Activated CD4-positive, alpha-beta T cell treated with anti-CD3 and anti-CD28 coated beads for 4 hours (primary cell): ENCODE measurements at places on chromosomes 7 and 10.
A peak's percentile ranks its signal among the peaks of the same experiment; 100 is the strongest.

DNA sequence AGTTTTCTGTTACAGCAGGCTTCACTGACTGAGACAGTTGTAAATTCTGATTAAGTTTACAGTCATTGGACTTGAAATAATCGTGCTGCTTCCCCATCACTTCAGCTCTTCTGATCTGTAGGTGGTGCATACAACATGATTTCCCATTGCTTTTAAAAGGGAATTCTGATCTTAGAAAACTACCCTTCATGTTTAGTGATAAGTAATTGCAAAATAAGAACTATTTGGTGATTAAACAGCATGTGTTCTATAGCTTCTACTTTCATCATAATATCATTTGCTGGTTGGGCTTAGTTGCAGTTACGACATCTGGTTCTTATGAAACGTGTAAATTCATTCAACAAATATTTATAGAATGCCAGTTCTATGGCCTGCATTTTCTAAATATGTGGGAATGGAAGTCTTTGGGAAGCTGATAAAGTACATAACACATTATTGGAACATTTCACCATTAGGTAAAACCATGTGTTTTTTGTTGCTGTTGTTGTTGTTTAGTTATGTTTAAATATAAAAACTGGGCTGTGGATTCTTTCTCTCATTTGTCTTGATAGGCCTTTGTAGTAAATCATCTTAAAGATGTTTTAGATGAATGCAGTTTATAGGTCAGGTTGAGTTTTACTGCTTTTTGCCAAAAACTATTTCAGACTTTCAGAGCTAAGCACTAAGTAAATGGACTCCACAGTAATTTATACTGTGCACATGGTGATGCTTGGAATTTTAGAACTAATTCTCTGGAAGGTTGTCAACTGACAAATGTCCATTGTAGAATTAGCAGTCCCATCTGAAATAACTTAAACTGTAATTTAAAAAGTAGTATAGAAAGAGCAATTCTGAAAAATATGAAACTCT is 13.1 kb downstream of the GNAI1 start:
- no peak for DNase-seq

DNA sequence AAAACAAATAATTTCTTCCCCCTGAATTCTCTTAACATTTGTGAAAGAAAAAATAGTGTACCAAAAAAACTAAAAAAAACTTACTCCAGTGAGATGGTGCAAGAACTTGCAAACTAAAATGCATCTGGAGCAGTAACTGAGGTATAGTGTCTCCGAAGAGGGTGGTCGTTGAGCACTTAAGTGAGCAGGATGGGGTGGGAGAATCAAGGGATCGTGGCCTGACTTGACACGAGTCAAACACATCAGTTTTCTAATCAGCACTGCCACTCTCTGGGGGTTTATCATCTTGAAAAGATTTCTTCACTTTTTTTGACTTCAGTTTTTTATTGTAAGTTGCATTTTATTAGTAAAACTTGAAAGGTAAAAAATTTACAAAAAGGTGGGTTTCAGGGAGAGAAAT is 2.5 kb downstream of the ZNF273 start:
- no peak for DNase-seq

GRCh38 chr7:17946591-17946990 is 6.3 kb upstream of the SNX13 start:
- no peak for DNase-seq

DNA sequence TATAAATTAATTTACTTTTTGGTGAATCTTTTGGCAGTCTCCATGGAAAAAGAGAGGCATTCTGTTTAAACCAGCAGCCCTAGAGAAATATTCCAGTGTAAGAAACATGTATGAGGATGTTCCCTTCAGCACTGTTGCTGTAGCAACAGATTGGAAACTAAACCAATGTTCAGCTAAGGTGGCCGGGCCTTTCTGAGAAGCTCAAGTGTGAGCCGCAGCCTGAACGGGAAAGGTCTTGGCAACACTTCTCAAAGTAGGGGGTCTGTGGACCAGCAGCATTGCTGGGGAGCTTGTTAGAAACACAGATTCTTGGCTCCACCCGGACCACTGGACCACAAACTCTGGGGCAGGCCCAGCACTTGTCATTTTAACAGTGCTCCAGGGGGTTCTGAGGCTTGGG is 36.2 kb downstream of the RAMP3 start:
- DNase-seq: no peak

DNA sequence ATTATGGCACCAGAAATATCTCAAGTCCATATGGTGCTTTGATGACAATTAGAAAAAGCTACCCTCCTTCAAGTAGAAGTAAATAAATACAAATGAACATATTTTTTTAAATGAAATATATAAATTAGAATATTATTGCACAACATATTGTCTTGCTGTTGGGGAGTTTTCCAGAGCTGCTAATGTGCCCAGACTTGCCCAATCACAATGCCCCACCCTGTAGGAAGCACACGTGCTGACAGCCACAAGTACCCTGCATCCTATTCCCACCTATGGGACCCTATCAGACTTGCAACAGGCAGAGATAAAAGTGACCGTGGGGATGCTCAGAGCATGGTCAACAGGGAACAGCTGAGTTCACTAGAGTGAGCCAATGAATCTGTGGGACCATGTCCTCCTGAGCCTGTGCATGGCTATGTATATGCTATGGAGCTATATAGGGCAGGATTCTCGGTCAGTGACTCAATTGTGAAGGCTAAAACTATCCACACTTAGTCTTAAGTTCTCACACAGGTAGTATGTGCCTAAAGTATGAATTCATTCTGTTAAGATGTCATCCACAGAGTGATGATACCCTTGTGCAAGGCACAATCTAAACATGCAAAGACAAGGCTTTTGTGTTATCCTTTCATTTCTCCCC is 336.0 kb downstream of the HGF start:
- no peak for DNase-seq

DNA sequence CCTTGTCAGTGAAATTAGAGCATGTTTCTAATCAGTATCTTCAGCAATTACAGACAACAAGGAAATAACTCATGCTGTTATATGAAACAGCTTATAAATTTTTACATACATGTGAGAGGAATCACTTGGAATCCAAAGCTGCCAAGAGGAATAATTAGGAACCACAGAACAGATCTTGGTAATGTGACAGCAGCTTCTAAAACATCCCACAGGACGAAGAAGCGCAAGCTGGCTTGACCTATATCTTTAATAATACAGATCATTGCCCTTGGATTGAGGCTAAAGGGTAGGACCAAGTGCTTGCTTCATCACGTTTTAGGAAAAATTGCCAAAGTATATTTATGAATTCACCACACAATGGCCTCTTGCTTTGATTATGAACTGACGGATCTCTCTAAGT is 869.8 kb downstream of the LRMDA start:
- DNase-seq: no peak

- no peak for DNase-seq
These were observed 821.2 kb downstream of the CNTNAP2 start for GRCh38 chr7:146937836-146938235.

GRCh38 chr7:128458956-128459355 is 3.3 kb downstream of the HILPDA start:
- no peak for DNase-seq

GRCh38 chr10:50622706-50623662 is 772 bp downstream of the SGMS1 start:
- peak; percentile 53 for DNase-seq

DNA sequence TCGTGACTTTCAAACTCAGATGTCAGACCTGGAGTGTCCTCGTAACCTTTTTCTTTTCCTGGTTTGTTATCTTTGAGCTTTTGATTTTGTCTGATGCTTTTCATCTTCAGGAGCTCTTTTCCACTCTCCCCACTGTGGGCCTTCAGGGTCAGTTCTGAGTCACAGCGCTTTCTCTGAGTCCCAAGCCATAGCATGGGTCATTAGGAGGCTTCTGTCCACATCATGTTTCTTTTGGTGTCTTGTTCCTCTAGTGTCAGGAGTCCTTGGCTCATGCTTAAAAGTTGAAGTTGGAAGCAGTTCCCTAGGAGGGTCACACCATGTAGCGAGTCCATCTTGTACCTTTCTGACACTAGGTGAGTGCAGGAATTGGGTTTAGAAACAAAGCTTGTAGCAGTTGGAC is 40.3 kb downstream of the DAGLB start:
- DNase-seq: no peak

DNA sequence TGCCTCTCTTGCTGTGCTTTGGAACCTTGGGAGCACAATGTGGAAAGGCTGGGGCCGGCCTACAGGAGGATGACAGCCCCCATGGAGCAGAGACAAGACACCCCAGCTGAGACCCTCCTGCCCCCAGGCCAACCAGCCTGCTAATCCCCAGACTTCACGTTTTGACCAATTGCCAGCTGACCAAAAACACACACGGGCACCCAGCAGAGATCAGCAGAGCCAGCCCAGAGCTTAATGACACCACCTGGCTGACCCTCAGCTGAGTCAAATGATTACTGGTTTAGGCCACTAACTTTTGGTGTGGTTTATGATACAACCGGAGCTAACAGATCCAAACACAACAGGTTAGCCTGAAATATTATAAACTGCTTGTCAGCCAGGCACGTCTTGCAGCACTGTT is 111.2 kb upstream of the KIF5B start:
- DNase-seq: no peak

- no peak for DNase-seq
These were observed 20.4 kb downstream of the ELFN1 start for GRCh38 chr7:1690359-1690958.

DNA sequence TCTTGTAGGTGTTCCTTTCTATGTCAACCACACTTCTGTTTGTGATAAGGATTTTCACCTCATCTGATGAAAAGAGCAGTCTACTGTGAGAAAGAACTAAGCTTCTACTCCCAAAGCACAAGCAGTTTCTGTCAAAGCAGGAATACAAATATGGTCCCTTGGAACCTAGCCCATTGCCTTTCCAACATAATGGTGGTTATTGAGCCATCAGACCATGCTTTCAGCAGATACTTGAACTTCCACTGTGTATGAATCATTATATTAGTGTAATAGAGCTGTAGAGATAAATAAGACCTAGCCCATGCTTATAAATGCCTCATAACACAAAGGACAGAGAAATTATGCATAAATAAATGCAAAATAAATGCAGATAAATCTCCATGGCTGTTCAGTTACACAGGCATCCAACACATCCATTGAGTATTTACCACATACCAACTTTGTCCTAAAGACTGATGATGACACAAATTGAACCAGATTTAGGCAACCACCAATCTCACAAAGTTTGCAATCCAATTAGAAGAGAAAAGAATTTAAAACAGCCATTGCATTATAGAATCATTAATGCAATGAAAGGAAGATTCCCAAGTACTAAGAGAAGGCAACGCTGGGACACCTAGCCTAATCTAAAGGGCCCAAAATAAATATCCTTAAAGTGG is 729.4 kb upstream of the C7orf33 start:
- DNase-seq: no peak

DNA sequence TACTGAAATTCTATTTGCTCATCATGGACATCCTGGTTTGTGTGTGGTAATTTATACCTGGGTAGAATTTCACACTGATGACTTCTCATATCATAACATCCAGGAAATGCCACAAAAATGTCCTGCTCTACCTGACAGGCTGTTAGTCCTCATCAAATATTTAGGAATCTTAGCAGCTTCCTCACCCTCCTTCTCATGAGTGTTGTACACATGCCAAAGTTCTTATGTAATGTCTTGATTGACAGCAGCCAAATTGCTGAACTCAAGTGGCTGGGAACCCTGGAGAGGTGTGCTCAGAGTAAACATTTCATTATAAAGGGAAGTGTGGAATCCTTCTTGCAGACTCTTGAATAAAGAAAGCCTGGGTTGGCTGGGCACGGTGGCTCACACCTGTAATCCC is 8.9 kb downstream of the EEPD1 start:
- DNase-seq: no peak

GRCh38 chr10:79056736-79057391 is 11.9 kb upstream of the ZMIZ1 start:
- DNase-seq: no peak

DNA sequence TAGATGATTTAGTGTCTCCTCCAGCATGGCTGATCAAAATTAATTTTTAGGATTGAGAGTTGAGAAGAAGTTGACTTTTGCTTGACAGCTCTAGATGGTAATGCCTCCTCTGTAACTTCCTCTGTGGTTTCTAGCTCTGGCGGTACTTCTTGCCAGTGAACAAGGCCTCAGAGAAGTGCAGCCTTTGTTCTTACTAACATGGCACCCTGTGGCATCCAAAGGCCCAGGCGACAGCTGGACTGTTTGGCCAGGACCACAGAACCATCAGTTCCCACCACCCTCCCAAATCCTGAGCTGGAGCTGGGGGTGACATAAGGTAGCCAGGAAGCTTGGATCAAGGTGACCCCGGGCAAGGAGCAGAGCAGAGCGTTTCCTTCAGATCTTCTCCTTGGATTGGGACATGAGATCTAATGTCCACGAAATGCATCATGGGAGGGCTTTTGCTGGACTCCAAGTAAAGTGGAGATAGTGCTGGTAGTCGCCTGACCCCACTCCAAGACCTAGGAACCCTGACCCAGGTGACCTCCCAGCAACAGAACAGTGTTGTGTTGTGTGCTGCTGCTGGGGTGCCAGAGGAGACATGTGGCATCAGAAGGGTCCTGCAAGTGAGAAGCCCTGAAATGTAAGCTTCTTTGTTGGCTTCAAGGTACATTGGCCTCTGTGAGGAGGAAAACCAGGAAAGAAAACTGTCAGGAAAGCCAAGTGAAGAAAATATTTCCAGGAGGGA is 41.8 kb downstream of the APBB1IP start:
- peak; percentile 38 for DNase-seq

DNA sequence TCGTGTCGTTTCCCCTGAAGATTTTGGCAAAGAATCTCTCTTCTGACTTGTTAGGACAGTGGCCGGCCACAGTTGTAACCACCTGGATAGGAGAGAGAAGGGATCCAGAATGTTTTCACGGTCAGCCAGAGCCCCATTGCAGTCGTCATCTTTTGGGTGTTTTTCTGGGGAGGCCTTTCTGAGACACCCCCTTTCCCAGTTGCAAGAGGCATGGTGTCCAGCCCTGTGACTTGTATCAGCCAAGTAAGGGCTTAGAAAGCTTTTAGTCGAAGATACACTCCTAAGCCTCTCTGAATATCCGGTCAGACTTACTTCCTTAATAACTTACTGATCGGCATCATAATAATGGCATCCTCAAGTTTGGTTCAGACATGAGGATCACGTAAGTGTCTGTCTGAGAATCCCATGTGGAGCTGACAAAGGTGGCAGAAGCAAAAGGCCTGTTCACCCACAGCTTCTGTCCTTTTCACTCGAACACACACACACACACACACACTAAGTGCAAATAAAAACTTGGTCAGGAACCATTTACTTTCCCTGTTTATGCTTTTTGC is 435.7 kb upstream of the GALNT17 start:
- DNase-seq: no peak

- no peak for DNase-seq
These were observed 8.0 kb downstream of the VENTX start for GRCh38 chr10:133245439-133246235.

GRCh38 chr10:56316603-56317002 is 44.5 kb downstream of the ZWINT start:
- no peak for DNase-seq

DNA sequence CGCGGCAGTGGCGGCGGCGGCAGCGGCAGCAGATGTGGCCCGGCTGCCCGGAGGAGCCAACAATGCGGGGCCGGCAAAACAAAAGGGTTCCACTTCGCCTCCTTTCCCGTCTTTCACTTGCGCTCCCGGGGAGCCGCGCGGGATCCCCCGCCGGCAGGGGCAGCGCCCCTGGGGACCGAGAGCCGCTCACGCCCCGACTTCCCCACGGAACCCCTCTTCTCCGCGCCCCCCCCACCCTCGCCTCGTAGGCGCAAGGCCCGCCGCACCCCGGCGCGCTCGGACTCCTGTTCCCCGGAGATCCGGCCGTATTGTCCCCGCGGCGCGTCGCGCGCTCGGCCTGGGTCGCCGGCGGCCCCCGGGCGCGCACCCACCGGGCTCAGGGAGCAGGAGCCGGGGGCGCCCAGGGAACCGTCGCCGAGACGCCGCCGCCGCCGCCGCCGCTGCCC is 854 bp downstream of the CTBP2 start:
- DNase-seq: no peak
